Stimulated activated CD8-positive, alpha-beta memory T cell treated with anti-CD3 and anti-CD28 coated beads, Interleukin-15, amount 100 ng/mL, for 24 hours (primary cell): ENCODE measurements at places on chromosomes 11 and 22.

GRCh38 chr22:43591380-43591779 lies 179.6 kb downstream of the MPPED1 start:
- DNase-seq: no peak

- no peak for DNase-seq
Observed at GRCh38 chr11:94558932-94559331, 8.2 kb upstream of the PIWIL4 start.

DNA sequence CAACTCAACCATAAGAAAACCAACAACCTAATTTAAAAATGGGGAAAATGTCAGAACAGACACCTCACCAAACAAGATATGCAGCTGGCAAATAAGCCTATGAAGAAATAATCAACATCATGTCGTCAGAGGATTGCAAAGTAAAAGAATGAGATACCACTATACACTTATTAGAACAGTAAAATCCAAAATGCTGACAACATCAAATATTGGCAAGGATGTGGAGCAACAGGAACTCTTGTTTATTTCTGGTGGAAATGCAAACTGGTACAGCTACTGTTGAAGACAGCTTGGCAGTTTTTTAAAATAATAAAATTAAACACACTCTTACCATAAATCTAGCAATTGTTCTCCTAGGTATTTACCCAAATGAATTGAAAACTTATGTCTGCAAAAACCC lies 140.7 kb upstream of the B3GAT1 start:
- no peak for DNase-seq

GRCh38 chr11:119091178-119091577 lies 6.5 kb downstream of the HMBS start:
- no peak for DNase-seq

DNA sequence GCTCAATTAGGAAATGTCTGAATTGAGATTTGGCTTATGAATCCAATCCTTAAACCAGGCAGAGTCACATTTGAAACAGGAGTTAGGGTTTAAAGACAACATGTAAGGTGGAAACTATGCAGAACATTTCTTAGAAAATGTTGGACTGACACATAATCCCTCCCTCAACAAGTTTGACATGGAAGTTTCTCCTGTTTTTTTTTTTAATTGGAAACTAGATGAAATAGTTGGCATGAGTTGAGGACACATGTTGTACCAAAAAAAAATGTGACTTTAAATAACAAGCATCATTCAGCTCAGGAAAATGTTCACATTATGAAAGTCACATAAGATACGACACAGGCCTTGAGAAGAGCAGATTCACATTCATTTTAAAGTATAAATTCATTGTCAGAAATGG lies 154.9 kb upstream of the DDI1 start:
- no peak for DNase-seq

DNA sequence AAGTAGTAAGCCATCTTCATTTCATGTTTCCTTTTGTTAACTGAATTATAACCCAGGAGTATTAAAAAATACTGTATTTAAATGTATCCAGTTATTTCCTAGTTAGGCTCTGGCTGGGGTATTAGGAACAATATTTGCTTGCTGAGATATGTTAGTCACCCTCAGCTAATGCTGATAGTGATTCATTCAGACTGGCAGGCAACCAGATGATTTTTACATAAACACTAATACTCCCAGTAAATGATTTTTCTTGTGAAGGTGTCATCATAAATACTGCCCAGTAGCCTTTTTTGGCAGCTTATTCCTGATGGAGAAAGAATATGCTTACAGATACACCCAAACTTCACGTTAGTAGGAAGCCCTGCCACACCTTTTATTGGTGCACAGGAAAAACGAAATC lies 8.1 kb downstream of the YWHAH start:
- DNase-seq: no peak

GRCh38 chr22:28283068-28283654 lies 364.1 kb upstream of the PITPNB start:
- no peak for DNase-seq

GRCh38 chr11:107592813-107593212 lies 1.9 kb downstream of the ELMOD1 start:
- DNase-seq: no peak

GRCh38 chr11:118084247-118084646 lies 2.5 kb downstream of the SMIM35 start:
- no peak for DNase-seq

GRCh38 chr11:130536106-130537040 lies 87.9 kb downstream of the ADAMTS15 start:
- DNase-seq: no peak

DNA sequence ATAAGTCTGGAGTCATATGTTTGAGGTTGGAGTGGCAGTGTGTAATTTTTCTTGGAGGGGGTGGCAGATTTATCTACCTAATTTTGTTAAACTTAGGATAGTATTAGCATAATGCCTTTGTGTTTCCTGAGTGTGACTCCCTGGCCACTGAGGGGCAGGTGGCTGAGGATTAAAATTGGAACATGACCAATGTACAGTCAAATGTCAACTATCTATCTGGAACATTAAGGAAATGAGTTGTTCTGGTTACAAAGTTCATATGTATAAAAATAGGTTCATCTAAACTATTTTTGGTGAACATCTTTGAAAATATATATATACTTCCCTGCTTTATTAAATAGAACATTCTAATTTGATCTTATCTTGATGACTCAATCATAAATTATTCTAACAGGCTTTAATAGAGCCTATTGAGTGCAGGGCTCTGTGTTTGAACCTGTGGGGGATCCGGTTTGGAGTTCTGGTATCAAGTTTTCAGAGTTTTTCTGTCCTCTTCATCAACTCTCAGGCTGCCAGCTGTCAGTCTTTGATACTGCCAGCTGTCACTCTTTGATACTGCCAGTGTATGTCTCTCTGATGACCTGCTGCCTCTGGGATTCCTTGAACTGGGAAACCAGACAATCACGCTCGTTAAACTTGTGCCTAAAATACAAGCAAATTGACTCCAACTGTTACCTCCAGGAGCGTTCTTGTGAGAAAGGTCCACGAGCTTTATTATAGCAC lies 309.6 kb downstream of the METTL15 start:
- DNase-seq: no peak

DNA sequence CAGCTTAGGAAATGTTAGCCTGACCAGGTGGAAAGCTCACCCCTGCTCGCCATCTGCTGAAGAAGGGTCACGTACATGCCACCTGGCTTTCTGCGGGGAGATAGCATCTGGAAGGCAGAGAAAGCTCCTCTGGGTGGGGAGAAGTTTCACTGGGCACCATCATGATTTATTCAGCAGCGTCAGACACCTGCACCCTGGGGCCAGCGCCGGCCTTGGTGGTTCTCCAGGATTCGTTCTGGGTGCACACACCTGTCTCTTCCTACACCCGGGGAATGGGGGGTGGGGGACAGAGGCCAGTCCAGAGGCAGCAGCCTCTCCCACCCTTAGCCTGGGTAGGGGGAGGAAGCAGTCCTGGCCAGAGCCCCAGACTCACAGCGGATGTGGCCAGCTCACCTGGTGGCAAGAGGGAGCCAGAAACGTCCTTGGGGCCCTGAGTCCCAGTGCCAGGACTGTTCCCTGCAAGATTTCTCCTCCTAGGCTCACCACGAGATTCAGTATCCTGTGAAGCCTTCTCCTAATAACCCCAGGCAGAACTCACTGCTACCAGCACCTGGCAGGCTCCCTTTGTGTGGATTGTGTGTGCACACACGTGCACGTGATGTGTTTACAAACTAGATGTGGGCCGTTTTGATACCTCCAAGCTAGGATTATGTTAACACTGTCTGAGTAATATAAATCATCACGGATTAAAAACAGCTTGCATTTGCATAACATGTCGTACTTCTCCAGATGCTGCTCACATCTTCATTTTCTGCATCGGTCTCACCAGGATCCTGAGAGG lies 17.3 kb upstream of the RASD2 start:
- DNase-seq: no peak

DNA sequence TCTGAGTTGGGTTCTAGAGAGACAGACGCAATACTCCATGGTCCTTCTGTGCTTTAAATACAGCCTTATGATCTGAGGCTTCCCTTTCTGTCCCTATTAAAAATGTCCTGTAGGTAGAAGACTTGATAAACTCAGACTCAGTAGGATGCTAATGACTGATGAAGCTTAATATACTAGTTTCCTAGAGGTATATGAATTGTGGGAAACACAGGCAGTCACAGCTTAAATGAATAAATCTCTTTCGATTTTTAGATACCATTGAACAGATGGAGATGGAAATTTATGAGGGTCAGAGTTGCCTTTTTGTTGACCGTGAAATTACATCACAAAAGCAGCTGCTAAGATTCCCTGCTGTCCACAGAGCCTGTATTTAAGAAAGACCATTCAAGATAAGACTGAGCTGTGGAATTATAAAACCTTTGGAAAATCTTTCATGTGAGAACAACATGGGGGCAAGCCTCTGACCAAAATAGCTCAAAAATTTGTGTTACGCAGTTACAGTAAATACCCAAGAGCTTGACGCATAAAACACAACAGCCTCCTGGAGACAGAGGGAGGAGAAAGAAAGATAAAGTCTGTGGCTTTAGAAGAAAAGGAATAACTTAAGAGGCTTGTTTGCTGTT lies 172.3 kb downstream of the AASDHPPT start:
- no peak for DNase-seq

- DNase-seq: no peak
Observed at GRCh38 chr22:30425616-30426387, at the start of gene MTFP1. MTFP1 (plus strand) TSS chr22:30425768; CDS start chr22:30425880, 112 bp downstream.

DNA sequence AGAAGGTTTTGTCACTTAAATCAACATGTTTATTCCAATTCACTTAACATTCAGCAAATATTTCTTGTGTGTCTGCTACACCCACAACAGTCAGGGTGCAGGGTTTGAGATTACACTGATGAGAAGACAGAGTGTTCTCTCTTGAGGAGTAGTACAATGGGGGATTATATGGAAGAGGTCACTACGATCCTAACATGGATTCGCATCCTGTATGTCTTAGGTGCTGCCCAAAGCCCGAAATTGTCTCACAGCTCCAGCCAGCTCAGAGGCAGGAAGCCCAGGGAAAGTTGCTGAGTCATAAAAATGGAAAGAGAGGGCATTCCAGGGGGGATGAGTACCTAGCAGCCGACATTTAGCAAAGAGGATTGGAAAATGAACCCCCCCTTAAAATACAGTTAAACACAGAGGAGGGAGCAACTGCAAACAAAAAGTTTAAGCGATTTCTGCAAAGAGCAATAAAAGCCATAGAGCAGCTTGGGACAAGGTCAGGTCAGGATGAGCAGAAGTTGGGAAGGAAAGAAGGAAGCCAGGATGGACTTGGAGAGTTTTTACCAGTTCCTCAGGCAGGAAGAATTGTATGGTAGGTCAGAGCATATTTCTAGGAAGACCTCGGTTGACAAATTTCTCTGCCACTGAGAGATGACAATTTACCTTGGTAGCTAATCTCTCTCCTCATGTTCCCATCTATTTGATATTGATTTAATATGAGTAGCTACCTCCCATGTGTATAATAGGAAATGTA lies 49.5 kb downstream of the IGLL5 start:
- DNase-seq: no peak

DNA sequence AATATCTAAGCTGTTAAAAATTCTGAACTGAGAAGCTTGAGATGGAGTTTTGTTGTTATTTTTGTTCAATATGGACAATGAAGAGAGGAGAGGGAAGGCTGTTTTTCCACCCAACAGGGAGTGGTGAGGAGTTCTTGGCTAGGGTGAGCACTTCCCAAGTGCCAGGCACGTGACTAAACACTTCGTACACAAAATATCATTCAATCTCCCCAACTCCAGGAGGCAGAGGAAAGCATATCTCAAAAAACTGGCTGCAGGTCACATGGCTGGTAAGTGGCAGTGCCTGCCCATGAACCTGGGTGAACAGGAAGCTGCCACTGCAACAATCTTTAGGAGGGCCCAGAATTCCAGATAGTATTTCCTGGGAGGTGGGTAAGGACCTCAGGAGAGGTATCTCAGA lies 11.6 kb downstream of the ELF5 start:
- no peak for DNase-seq

- DNase-seq: no peak
Observed at GRCh38 chr22:31302006-31302405, 9.7 kb upstream of the PIK3IP1 start.

- no peak for DNase-seq
Observed at GRCh38 chr11:23765682-23766252, 731.1 kb upstream of the LUZP2 start.

DNA sequence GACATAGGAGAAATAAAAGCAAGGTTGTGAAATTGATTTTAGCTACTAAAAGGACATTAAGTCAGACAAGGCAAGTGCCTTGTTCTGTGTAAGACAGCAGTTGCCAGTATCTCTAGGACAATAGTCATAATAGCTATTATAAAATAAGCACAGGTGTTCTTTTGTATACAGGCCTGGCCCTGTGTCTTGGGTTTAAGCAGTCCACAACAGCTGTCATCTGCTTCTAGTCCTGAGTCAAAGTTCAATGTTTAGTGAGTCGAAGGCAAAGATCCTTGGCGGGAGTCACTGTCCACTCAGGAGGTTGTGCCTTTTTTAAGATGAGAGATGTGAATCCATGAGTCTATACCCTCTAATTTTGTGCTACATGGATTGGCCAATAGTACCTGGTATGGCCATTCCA lies 79.5 kb downstream of the SC5D start:
- DNase-seq: no peak

GRCh38 chr11:117932426-117932825 lies 3.2 kb upstream of the TMPRSS13 start:
- DNase-seq: no peak

DNA sequence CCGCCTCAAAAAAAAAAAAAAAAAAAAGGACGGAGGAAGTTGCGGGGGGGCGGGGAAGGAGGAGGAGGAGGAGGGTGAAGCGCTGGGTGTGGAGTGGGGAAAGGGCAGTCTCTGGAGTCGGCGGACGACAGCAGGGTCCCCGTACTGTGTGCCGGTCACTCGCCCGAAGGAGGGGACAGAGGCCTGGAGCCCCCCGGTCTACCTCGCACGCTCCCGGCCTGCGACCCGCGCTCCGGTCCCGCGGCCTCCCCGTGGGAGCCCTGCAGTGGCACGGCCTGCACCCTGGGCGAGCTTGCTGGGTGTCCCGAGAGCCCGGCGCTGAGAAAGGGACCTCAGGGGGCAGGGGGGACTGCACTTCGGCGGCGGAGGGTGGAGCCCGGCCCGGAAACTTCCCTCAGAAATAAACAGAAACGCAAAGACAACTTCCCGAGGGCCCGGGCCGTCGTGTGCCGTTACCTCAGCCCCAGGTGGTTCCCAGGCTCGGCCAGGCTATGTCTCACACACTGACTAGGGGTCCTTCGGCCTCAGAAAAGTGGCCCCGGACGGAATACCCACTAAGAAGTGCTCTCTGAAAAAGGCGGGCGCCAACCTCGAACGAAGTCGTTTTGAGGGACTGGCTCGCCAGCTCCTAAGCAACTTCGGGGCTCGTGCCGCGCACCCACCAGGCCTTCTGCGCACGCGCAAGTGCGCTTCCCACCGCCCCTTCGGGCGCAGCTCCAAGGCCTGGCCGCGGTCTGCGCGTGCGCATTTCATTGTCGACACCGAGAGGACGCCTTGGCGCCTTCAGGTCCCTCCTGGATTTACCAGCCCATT lies at the start of gene MAJIN:
TSS of gene MAJIN (minus strand) at position 688 of the 813 bp plus-strand sequence. CDS start 12,703 bp downstream, outside the sequence.
- DNase-seq: peak; percentile 84

DNA sequence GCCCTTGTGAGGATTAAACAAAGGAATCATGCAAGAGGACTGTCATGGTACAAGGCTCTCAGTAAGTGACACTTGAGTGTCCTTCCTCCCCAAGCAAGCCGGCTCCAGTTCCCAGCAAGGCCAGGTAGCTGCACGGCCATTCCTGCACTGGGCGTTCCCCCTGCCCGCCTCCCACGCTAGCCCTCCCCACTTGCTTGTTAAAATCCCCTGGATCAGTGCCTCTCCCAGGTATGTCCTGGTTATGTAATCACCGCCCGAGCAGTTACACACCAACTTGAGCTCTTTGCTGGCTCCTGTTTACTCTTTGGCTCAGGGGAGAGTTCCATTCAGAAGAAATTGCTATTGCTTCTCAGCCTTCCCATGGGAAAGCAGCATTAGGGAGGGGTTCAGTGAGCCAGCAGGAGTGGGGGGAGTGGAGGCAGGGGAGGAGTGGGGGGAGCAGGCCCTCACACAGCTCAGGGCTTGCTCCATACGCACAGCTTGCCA lies 19.4 kb upstream of the MYEOV start:
- no peak for DNase-seq
